ENCODE measurements at places on chromosomes 12 and 14.
A peak's percentile ranks its signal among the peaks of the same experiment; 100 is the strongest.

- no peak for DNase-seq
Observed at GRCh38 chr14:97380539-97380941, 583.4 kb downstream of the VRK1 start.

GRCh38 chr14:94773061-94773648, 3.2 kb upstream of the GSC start:
- no peak for DNase-seq

DNA sequence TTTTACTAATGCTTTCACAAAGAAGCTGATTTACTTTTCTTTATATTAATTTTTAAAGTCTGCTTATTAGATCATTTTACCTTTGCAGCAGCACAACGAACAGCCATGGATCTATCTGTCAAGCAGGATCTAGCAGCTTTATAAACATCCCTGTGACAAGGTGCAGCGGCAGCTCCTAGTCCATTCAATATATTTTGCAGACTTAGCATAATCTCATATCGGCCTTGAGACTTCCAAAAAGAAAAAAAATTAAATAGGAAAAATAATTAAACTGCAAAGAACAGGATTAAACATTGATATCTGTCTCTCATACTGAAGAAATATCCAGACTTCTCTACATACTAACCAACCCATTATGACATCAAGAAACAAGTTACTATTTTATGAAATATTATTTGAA, 25.2 kb downstream of the HEATR5A start:
- DNase-seq: no peak

DNA sequence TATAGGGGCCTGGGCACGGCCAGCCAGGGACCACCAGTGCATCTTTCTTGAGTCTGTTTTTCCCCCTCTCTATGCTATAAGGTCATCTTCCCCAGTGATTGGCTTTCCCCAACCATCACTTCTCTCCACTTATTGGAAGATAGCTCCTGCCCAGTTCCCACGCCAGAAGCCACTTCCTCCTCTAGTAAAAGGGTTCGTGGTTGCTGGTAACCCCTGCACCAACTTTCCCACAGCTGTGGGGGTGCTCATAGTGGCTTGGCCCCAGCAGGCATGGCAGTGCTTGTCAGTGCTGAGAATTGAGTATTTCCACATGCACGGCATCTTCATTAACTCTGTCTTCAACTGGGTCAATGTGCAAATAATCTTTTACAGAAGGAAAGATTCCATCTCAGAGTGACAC, 215.4 kb downstream of the FOXN3 start:
- peak; percentile 56 for DNase-seq

GRCh38 chr12:109289551-109289950, 19.5 kb downstream of the FOXN4 start:
- DNase-seq: no peak

DNA sequence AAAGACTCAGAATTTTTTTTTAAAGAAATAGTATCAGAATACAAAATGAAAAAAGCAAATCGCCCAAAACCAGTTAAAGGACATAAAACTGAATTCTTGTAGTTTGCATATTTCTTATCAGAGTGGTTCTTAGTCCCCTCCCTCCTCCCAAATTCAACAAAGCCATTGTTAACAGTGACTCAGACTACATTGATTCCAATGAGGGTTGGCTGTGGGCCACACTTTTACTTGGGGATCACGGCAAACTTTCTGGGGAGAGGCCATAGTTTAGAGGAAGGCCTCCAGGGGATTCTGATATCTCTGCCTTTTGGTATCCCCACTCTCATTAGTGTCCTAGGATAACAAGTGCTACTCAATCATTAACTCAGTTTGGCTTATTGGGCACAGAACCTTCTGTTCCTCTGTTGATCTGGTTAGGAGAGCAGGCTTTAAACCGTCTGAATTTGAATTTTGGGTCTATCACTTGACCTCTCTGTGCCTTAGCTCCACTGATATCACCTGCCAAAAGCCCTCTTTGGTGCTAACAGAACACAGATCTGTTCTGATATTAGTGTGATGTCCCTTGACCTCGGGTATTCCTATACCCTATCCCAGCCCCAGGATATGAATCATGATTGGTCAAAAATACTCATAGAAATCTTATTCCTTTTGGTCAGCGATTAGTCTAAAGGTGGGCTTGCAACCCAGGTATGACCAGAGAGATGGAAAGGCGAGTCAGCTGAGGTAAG, 45.2 kb upstream of the APPL2 start:
- no peak for DNase-seq

GRCh38 chr14:94921882-94922585, 152.1 kb upstream of the GSC start:
- no peak for DNase-seq

GRCh38 chr12:115147916-115148315, 463.9 kb upstream of the TBX3 start:
- DNase-seq: no peak

GRCh38 chr12:22627371-22627770, 2.4 kb downstream of the ETNK1 start:
- DNase-seq: no peak

DNA sequence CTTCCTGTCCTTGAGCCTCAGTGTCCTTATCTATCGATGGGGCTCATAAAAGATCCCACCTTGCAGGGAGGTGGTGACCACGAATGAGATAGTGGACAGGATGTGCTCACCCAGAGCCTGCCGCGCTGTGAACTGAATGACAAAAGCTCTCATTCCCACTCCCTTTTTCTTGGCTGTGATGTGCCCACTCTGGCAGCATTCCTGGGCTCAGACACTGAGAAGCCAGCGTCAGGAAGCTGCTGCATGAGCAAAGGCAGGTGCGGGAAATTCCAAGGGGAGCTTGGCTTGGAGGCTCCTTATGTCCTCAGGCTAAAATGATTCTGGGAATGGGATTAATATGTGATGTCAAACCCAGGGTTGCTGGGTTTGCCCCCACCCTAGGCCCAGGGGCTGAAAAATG, 61.6 kb downstream of the EFCAB11 start:
- no peak for DNase-seq

- DNase-seq: peak; percentile 70
Observed at GRCh38 chr12:3034067-3034750, 43.0 kb upstream of the TSPAN9 start.

- DNase-seq: peak; percentile 4
Observed at GRCh38 chr14:70416338-70416724, 559 bp downstream of the SYNJ2BP start.

- no peak for DNase-seq
Observed at GRCh38 chr14:38884109-38884508, 218.9 kb downstream of the SEC23A start.

DNA sequence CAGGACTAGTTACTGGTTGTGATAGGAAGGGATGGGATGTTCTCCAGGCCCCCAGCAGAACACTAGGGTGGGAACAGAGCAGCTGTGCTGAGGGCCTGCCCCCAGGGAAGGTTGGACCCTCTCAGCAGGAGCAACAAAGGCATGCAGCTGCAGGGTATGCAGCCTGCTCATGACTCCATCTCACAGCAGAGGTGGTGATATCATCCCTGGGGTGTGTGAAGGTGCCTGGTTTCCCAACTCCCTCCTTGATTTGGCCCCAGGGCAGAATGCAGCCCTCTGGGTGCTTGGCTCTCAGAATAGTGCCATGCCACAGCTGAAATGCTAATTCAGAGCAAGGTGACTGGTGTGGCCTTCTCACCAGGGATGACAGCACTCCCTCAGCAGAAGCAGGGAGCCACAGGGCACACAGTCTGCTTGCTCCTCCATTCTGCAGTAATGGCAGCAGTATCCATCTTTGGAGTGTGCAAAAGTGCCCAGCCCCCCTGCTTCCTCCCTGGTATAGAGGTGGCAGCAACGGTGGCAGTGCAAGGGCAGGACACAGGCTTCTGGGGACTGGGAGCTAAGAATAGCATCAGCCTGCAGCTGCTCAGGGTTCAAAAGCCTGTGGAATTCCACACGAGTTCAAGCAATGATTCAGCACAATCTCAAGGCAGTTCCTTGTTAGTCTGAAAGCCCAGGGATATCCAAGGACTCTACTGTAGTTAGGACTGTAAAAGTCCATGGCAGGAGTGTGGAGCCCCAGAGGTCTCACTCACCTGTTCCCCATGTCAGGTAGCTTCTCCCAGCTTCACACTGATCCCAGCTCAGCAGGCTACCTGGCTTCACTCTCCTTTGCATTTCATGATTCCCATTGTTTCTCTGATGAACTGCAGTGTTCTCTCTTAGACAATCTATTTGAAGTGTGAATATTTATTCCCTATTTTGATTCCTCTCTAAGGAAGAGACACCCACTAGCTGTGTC, 298.1 kb upstream of the FOXG1 start:
- no peak for DNase-seq

DNA sequence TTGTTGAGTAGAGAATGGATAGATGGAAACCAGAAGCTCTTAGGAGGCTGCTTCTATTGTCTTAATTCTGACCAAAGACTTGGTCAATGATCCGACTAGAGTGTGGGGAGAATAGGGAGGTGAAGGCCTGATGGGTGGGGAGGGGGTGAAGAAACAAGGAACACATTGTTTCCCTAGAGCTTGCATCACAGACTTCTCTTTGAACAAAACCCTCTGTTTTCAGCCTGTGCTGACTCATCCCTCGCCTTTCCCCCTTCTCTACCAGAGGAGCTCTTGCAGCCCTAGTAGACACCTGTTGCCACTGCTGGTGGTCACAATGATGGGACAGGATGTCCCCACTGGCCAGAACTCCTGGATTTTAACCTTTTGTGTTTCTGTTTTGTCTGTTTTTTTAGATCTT, 46.8 kb upstream of the CISTR start:
- DNase-seq: peak; percentile 74

GRCh38 chr12:75641031-75641780, 129.8 kb upstream of the KRR1 start:
- DNase-seq: peak; percentile 92

- DNase-seq: no peak
Observed at GRCh38 chr12:128083132-128083729, 183.7 kb upstream of the TMEM132C start.

GRCh38 chr12:123453165-123453564, 4.8 kb upstream of the SNRNP35 start:
- DNase-seq: no peak

DNA sequence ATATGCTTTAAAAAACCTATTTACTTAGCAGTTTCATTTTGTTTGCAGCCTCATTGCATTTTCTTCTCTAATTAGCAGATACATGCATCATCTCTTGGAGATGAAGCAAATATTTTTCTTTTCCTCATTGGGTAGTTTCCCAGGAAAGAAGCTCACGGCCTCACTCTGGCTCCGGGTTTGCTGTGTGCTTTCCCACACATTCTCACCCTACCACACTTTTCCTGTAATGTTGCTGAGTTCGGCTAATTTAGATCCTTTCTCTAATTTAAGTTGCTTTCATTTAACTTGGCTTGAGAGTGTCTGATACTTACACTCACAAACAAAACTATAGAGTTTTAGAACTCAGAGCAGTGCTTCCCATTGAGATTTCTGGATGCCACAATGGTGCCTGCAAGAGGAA, 928.2 kb downstream of the NRXN3 start:
- DNase-seq: no peak

GRCh38 chr12:67534681-67535080, 113.9 kb upstream of the DYRK2 start:
- DNase-seq: no peak

- DNase-seq: no peak
Observed at GRCh38 chr14:99260116-99260515, 11.9 kb downstream of the BCL11B start.

DNA sequence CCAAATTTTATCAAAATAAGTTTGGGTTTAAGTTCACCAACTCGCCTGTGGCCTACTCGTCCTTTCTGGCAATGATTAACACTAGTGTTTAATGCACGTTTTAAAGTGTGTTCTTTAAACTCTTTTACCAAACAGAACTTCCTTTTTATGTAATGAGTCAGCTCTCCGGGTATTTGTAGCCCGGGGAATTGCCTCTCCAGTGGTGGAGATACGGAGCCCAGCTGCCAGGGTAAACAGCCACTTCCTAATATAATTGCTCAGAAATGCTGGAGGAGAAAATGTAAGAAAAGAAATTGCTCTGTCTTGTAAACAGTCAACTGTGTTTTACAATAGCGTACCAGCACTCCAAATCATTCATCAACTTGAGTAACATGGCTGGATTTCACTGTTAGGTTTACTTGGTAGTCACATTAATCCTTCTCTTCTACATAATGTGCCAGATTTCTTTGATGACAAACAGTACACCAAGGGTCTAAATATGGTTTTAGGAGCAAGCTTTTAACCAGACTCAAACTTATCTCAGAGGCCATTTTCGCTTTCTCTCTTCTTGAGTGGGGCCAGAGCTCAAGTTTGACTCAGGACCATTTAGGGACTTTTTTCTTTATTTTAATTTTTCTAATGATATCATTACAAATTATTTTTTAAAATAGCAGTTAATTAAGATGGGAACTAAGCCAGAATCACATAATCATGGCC, 101.2 kb upstream of the SLC38A2 start:
- DNase-seq: peak; percentile 89

GRCh38 chr14:60758885-60759284, 24.3 kb downstream of the MNAT1 start:
- peak; percentile 14 for DNase-seq

GRCh38 chr12:795305-795704, 42.9 kb downstream of the WNK1 start:
- DNase-seq: peak; percentile 37

Data from NB4 (cell line).